Fibroblast of the conjunctiva (primary cell): ENCODE measurements at places on chromosomes 2 and 18.

- DNase-seq: no peak
Observed at GRCh38 chr2:40260437-40260836, 191.5 kb downstream of the SLC8A1 start.

- DNase-seq: no peak
Observed at GRCh38 chr18:24198461-24198860, 59.6 kb downstream of the CABYR start.

DNA sequence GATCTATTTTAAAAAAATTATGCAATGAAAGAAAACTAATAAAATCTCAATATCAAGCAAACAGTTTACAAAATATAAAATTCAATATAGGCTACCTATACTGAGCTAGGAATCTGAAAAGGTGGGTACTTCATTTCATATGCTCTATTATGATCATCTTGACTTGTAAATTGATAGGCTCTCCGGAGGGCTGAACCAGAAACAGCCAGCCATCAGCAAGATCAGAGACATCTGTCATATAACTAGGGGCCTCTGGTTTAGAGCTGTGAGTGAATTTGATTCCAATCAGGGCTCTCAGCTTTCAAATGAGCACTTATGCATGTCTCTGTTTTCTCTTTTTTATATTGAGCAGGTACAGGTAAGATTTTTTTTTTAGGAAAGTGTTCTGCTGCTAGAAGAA, 114.2 kb downstream of the SPHKAP start:
- no peak for DNase-seq

DNA sequence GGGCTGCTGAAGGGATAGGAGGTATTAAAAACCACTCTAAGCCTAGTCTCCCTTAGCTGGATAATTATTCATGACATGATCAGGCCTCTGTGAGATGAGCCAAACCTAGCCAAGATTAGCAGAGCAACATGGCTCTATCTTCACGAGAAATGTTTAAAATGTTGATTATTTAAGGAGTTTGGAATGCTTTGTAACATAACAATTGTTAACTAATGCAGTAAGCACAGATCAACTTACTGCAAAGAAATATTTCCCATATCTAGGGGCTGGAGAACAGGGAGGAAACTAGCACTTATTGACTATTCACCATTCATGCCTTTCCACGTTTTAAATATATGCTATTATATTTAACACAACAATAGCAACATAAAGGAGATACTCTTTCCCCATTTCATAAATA, 833.7 kb upstream of the CHAC2 start:
- no peak for DNase-seq

DNA sequence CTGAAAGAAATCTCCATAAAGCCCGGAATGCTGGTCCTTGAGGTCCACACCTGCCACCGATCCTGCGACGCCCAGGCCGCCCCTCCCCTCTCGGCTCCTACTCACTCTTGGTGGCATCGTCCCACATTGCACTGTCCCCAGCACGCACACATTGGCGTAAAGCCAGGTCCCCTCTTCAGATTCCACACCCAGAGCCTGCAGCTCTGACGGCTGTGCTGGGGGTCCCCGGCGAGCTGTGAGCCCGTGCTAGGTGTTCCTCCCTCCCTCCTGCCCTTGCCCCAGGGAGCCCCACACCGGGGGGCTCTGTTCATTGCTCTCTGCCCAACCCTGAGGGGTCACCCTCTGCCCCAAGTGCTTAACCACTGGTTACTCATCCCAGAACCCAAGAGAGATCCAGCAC, 8.5 kb downstream of the TPO start:
- DNase-seq: no peak

- no peak for DNase-seq
Observed at GRCh38 chr2:83015035-83015715, 1443.9 kb downstream of the SUCLG1 start.

- DNase-seq: no peak
Observed at GRCh38 chr2:42050703-42051542, 3.1 kb downstream of the PKDCC start.

DNA sequence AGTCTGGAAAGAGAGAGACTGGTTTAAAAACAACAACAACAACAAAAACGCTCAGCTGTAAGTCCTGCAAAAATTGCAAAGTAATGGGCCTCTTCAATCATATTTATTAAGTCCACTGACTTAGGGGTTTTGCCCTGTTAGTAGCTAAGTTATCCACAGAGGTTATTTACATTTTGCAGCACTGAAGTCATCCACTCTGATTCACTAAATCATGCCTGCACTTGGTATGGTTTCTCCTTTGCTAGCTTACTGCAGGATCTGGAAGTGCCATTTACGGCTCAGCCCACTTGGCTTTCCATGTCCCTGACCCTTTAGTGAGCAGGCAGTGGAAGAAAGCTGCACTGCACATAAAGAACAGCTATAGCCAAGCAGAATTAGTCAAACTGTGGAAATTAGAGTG, 484.4 kb downstream of the NRXN1 start:
- DNase-seq: no peak

GRCh38 chr18:70200286-70200685, 5.2 kb downstream of the RTTN start:
- DNase-seq: no peak

GRCh38 chr2:134790487-134790886, 47.9 kb upstream of the ACMSD start:
- no peak for DNase-seq
